Occipital lobe (tissue), 3 donors: ENCODE measurements at places on chromosomes 11 and 22.

DNA sequence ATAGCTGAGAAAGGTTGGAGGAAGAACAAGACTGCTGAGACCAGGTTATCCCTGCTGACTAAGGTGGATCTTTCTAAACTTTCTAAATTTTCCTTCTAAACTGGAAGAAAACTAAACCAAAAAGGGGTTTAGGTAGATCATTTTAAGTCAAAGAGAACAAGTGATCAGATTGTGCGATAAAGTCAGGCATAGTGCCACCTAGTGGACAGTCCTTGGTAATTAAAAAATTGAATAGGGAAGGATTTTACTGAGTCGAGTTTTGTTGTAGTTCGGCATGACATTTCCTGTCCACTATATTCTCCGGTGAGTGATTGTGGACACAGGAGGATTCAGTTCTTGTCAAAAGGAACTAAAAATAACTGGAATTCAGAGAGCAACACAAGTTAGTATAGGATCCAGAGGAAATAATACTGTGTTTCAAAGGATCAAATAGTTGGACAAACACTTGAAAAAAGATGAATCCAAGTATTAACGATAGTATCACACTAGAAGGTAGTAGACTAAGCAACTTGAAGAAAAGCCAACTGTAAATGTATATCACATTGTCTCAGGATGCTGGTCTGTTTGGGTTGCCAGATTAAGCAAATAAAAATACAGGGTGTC, 1236.4 kb downstream of the FAM181B start:
- DNase-seq: no peak

DNA sequence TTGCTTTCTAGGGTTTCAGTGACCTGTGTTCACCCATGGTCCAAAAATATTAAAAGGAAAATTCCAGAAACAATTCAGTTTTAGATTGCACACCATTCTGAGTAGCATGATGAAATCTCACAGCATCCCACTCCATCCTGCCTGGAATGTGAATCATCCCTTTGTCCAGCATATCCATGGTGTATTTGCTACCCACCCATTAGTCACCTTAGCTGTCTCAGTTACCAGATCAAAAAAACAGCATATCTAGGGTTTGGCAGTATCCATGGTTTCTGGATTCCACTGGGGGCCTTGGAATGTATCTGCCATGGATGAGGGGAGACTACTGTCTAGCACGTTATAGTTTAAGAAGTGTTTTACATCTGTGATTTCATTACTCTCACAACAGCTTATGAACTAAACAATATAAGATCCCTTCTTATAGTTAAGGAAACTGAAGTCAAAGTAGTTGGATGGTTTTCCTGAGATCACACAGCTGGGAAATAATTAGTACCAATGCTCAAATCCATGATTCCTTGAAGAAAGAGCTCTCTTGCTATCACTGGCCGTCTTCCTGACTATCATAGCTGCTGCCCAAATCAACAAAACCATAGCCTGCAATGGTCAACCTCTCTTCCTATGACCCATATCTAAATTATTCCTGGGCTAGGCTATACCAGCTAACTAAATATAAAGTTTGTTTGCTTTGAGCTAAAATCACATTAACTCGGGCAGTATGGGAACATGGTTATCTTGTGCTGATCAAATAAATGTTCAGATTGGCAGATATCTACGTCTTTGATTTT, 122.6 kb downstream of the MICAL2 start:
- DNase-seq: no peak

DNA sequence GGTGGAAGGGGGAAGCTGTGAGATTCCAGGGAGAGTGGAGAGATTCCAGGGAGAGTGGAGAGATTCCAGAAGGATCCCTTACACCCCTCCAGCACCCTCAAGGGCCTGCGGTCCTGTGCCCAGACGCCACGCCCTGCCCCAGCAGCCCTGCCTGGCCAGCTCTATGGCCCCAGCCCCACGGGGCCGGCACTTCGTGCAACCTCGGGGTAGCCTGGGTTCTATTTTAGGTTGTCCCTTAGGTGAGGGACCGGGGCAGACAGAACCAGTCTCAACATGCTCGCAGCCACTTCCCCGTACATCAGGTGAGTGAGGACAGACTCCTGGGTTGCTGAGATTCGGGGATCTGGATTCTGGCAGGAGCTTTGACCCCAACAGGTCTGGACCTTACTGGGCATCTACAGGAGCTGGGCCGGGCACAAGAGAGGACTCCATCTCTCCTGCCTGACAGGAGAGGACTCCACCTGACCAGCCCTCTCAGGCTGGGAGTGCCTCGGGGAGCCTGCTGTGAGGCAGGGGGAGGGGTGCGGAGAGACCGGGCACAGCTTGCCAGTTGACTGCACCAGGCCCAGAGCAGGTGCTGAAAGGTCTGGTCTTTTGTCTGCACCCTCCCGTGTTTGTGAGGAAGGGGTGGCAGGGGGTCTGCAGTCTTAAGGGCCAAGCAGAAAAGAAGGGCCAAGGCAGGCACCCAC, 8.5 kb upstream of the ADORA2A start:
- no peak for DNase-seq

GRCh38 chr11:75777461-75778110, 9.0 kb downstream of the DGAT2 start:
- DNase-seq: no peak

DNA sequence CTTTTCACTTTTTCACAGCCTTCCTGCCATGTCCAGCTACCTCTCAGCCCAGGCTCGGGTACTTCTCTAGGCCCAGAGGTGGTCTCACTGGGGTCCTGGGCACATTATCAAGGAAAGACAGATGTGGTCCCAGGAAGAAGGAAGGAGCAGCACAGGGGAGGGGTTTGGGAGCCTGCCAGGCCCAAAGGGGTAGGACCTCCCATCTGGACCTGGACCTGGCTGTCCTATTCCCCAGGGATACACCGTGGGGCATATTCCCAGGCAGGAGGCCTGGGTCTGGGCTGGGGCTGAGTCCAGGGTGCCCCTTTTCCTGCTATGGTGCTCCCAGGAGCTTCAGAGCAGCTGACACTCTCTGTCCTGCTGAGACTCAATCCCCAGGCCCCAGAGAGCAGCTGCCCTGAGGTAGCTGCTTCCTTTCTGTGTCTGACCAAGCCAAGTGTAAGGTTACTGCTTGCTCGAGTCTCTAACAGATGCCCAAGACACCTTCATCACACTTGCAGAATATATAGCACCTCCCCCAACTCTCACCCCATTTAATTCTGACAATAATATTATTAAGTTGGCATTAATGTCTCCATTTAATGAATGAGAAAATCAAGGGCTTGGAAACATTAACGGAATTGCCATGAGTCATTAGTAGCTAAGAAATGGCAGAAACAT, 232.0 kb downstream of the BUD13 start:
- no peak for DNase-seq

DNA sequence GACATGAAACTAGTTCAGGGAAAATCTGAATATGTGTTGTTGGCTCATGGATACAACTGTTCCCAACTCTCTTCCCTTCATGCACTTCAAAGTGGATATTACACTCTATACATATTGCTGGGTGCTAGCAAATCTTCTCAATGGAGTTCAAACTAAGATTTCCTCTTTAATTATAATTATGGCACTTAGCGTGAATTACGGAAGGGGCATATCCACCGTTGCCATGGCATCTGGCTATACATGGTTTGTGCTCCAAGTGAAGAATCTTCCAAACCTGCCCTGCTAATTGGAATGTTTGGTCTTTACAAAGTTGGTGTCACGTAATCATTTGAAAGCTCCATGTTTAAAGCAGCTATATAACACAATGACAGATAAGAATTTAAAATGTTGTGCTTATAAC, 5.6 kb downstream of the MPPED2 start:
- DNase-seq: no peak

DNA sequence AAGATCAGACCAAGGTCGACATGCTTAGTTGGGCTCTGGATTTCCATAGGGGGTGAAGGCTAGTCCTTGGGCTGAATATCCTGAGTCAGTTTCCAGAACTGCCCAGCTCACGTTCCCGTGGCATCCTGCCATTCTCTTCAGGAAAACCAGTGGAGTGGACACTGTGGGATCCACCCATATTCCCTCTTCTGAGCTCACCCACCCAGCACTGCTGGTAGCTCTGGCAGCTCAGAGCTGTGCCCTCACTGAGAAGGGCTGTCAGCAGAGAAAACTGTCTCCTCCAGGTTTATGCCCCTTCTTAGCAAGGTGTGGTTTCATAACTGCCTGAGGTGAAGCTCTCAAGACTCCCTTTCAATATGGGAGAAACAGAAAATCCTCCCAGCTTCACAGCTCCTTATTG, 111.7 kb downstream of the GGTLC2 start:
- no peak for DNase-seq

DNA sequence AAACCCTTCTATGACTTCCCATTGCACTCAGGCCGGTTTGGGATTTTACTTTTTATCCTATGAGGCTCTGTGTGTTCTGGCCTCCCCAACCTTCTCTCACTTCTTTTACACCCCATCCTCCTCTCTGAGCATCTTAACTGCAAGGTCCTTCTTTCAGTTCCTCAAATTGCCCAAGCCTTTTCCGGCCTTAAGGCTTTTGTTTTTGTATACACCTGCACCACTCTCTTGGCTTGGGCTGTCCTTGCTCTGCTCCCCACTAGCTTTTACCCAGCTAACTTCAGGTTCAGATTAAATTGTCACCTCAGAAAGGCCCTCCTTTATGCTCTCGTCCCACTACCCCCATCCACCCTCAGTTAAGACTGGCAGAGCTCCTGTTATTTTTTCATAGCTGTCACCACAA, 55.5 kb downstream of the FAM83F start:
- DNase-seq: no peak

GRCh38 chr11:75439495-75440120, 6.6 kb upstream of the KLHL35 start:
- DNase-seq: no peak

- DNase-seq: no peak
These were observed 1022.8 kb downstream of the BRD1 start for GRCh38 chr22:48804811-48805301.

DNA sequence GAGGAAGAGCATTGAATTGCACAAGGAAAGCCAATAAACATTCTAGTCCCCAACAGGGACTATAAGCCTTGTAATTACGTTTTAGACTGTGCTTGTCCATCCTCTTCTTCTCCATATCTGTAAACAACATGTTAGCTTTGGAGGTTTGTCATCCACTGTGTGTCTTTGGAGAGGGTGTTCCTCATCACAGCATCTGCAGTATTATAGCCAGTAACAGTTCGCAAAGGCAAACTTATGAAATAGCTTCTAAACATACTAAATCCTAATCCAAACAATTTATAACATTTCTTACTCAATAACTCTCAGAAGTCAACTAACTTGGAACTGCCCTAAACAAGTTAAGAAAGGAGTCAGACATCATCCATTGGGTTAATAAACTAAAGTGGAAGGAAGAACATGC, 10.3 kb upstream of the BDNF start:
- DNase-seq: no peak

GRCh38 chr22:25775531-25775930, 33.5 kb downstream of the MYO18B start:
- no peak for DNase-seq

DNA sequence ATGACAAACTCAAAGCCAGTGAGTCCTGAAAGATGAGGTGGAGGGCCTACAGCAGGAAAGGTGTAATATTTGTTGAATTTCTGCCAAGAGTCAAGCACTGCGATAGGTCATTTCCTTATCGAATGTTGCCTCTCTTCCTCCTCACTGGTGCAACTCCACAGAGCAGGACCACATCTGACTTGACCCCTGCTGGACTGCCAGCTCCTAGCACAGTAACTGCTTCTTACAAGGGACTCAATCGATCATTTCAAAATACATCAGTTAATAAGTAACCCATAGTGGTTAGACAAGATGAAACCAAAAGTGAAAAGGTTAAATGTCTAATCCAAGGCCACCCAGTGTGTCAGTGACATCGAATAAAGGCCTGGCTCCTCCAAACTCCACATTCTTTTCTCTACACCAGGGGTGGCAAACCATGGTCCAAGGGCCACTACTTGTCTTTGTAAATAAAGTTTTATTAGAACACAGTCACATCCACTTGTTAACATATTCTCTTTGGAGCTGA, 98.5 kb upstream of the CSNK2A3 start:
- no peak for DNase-seq

GRCh38 chr22:40597526-40598430, 38.7 kb downstream of the MRTFA start:
- no peak for DNase-seq

DNA sequence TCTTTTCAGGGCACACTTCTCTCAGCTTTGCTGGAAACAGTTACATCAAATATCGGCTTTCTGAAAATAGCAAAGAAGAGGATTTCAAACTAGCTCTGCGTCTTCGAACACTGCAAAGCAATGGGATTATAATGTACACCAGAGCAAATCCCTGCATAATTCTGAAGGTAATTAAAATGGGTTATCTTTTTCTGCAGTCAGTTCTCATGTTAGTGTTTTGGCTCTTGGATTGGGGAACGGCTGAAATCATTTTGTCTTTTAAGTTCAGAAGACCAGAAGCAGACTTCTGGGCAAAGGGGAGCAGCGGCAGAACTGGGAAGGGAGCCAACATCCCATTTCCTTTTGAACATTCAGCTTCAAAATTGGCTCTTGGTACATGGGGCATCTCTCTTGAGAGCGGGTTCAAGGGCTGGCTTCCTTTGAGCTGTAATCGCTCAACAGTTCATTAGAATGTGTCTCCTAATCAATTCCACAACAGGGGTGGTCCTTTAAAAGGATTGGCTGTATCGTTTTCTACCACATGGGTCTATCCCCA, 110.2 kb upstream of the MTNR1B start:
- no peak for DNase-seq
